Right ventricle myocardium inferior (tissue), 1 donor: ENCODE measurements at places on chromosomes 2 and 18.

- DNase-seq, result no peak
Measured at GRCh38 chr2:71455011-71455740, 1.8 kb downstream of the DYSF start.

DNA sequence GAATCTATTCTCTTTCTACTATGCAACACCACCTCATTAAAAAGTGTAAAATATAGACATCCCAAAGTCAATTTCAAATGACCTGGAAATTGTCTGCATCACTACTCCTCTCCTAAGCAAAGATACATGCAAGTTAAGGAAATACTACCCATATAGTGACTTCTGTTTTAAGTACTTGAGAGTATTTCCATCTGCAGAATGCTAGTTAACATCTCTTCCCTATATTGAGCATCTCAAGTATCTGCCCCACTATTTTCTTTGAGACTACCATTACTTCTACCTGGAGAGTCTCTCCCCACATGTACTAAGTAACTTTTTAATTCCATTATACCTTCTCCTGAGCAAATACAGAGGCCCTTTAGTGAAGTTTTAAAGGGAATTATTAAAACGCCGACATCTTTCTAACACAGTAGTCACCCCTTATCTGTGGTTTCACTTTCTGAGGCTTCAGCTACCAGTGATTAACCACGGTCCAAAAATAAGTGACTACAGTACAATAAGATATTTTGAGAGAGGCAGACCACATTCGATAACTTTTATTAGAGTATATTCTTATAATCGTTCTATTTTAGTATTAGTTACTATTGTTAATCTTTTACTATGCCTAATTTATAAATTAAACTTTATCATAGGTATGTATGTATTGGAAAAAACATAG is 21.8 kb downstream of the CWC22 start:
- DNase-seq, result no peak

- no peak for DNase-seq
Measured at GRCh38 chr2:222295368-222296062, 3.3 kb downstream of the PAX3 start.

DNA sequence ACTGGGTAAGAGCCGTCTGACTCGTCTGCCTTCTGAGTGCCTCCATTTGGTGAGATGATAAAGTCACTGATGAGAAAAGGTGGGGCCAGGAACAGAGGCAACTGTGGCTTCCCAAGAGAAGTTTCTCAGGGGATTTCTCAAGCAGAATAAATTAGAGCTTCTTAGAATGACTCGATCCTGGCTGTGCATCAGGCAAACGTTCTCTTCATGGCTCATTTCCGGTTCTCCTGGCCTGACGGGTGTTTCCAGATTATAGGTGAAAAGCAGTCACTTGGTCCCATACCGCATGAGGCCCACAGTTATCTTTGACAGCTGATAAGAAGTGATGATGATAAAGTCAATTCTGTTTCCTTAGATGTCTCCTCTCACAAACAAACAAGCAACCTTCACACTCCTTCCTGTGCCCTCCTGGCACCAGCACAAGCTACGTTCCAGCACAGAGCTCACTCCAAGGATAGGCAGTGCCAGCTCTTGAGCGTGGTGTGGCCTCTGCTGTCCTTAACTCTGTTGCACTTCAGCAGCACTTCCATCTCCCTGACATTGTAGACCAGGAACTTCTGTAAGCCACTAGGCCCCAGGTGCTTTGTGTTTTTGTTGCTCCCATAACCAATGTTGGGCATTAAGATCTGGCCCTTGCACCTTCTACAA is 37.8 kb upstream of the KCNF1 start:
- no peak for DNase-seq

GRCh38 chr2:79984476-79984875 is 320.1 kb downstream of the LRRTM1 start:
- no peak for DNase-seq

GRCh38 chr18:8367217-8367988 is 241.8 kb upstream of the RAB12 start:
- peak; percentile 66 for DNase-seq

DNA sequence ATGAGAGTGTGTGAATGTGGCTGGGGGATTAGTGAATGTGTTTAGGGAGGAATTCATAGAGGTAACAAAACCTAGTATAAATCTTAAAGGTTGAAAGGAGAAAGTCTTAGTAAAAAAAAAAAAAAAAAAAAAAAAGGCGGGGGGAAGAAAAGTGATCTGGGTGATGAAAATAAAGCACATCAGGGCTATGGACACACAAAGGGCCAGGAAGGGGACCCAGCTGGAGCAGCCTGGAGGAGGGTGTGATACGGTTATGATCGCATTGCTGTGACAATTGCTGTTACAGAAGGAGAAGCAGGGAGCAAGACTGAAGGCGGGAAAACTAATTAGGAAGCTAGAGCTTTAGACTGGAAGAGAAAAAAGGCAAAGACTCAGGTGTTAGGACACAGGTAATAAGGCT is 85.4 kb downstream of the DLGAP1 start:
- no peak for DNase-seq

GRCh38 chr2:140122001-140122400 is 1341.8 kb upstream of the NXPH2 start:
- no peak for DNase-seq

DNA sequence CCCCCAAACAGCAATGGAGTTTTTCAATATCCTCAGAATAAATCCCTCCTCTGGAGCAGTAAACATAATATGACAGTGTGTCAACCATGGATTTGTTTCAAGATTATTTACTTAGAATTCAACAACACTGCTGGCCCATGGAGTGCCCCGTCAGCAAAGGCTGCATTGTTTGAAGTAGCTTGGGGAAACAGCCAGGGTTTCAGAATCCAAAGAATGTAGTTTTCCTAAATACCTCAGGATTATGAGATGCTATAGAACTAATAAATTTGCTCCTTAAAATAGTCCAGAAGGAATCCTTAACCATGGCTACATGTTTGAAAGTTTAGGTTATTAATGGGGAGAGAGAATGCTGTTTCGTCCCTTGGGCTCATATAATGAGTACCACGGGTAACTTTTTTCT is 13.1 kb upstream of the CETN1 start:
- DNase-seq, result no peak

GRCh38 chr2:198913394-198914152 is 544.2 kb downstream of the SATB2 start:
- DNase-seq, result no peak

DNA sequence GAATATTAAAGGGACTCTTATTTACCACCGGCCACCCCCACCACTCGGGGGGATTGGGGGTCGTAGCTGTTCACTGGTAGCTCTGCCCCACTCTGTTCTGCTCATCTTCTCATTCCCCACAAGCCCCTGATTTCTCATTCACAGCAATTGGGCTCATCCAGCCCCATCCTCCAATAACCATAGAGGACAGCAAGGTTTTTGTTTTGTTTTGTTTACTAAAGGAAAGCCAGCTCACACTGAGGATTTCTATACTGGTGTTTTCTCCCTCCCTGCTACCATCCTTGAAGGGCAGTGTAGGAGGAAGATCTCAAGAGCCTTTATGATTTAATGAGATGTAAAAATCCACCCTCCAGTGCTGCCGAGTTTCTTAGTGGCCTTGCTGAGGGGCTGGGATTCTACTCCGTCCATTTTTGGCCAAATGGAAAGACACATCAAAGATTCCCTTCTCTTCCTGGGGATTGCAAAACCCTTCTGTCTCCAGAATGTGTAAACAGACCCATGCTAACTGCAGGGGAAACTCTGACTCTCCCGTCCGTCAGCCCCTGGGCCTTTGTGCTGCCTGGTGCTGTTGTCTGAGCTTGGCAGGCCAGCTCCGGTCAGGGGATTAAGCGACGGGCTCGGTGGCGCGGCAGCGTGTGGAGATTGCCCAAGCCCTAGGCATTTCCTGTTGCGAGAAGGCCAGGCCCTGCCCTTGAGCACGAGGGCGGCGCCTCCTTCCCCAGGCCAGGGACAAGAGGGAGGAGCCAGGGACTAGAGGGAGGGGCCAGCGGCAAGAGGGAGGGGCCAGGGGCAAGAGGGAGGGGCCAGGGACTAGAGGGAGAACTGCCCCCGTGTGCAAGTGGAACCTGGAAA is 165.0 kb downstream of the ANTXR1 start:
- DNase-seq, result peak; percentile 97

GRCh38 chr2:240423788-240424191 is 11.7 kb upstream of the GPC1 start:
- DNase-seq, result peak; percentile 39

DNA sequence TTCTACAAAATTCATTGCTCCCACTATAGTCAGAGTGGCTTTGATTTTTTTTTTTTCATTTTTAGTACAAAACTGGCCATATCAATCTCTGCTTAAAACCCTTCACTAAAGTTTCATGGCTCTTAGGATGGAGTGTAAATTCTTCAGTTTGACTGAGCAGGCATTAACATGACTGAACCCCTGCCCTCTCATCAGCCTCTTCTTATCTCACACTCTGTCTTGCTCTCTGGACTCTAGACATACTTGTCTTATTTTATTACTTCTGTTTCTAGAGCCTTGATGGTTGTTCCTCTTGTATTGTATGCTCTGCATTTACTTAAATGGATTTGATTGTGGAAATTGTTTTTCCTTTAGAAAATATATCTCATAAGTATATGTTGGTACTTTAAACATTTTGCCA is 272.4 kb downstream of the DCC start:
- DNase-seq, result no peak

- no peak for DNase-seq
Measured at GRCh38 chr2:214515111-214515510, 104.3 kb downstream of the VWC2L start.

DNA sequence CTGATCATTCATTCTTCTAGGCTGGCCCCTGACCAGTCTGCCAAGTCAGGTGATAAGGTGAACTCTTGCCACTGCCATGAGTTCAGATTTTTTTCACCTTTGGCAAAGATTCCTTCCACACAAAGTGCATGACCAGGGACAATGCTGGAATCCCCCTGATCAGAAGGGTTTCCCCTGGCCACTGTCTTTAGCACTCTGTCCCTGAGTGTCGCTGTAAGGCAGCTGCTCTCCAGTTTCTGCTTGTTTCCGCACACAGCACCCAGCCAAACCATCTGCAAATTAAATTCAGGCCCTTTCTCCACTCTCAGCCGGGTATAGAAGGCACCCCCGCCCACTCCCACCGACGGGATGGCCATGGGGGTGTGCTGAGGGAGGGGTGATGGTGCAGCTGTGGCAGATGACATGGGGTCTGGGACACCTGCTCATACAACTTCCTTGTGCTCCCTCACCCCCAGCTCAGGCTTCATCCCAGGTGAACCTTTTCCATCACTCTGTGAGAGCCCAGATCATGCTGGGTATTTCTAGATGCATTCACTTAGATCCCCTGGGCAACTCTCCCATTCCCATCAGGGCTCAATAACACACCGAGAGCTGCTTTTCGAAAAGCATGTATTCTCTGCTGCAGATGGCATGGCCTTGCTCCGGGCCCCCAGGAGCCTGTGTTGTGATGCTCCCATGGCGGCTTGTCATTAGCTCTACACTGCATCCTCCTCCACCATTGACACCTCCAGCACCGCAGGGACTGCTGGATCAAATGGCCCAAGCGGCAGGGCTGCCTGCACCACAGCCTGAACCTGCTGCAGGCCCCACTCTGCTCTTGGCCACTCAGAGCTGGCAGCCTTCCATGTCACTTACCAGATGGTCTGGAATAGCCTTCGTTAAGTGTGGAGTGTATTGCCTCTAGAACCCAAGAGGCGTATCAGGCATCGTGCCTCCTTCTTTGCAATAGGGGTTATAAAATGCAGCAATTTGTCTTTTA is 52.3 kb upstream of the ROCK2 start:
- no peak for DNase-seq

GRCh38 chr2:21256006-21256405 is 132.2 kb downstream of the TDRD15 start:
- no peak for DNase-seq

DNA sequence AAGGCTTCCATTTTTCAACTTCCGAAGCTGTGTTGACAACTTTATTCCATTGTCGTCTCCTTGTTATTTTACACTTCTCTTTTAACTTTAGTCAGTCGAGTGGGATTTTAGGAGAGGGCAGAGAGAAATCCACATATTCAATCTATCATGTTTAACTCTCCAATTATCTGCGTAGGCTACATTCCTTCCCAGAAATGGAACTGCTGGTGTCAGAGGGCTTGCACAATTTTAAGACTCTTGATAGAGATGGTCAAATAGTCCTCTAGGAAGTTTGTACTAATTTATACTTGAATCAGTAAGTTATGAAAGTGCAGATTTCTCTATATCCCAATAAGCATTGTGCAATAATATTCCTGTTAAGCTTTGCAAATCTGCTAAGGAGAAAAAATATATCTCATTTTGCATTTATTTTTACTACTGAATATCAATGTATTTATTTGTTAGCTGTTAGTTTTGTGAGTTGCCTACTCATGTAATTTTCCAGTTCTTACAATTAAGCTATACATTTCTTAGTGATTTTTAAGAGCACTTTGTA is 95.6 kb downstream of the CYP26B1 start:
- DNase-seq, result no peak

DNA sequence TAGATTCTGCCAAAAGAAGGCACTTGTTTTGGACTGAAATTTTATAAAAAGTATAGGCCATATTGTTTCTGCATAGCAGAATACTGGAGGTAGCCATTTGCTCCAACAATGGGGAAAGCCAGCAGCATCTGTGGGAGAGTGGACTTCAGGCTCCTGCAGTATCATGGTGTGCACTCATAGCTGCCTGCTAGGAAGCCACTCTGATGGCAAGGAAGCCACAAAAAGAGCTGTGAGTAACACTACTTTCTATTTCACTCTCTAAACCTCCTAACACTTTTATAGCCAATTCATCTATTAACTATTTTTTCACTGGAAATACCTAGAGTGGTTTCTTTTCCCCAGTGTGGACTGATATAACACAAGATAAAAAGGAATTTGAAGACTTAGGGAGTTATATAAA is 144.4 kb upstream of the KCNJ3 start:
- DNase-seq, result no peak

DNA sequence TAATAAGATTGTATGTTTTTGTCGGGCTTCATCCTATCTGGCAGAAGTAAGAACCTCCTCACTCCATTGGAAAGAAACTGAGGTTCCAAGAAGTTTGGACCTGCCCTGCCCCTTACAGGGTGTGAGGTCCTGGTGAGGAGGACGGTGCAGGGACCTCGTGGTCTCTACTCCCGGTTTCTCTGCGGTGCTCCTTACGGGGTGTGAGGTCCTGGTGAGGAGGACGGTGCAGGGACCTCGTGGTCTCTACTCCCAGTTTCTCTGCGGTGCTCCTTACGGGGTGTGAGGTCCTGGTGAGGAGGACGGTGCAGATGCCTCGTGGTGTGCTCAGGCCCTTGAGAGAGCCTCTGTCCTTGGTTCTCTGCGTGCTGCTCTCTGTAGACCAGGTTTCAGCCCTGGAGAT is 5.2 kb downstream of the CTDP1 start:
- DNase-seq, result no peak
